ENCODE measurements at places on chromosomes 12 and 14. TPM values are rescaled to one million over a fixed set of nuclear protein-coding genes. Genes with fewer than 3 reads are reported as not detected.

Gene NPFF
- not detected for total RNA-seq

DNA sequence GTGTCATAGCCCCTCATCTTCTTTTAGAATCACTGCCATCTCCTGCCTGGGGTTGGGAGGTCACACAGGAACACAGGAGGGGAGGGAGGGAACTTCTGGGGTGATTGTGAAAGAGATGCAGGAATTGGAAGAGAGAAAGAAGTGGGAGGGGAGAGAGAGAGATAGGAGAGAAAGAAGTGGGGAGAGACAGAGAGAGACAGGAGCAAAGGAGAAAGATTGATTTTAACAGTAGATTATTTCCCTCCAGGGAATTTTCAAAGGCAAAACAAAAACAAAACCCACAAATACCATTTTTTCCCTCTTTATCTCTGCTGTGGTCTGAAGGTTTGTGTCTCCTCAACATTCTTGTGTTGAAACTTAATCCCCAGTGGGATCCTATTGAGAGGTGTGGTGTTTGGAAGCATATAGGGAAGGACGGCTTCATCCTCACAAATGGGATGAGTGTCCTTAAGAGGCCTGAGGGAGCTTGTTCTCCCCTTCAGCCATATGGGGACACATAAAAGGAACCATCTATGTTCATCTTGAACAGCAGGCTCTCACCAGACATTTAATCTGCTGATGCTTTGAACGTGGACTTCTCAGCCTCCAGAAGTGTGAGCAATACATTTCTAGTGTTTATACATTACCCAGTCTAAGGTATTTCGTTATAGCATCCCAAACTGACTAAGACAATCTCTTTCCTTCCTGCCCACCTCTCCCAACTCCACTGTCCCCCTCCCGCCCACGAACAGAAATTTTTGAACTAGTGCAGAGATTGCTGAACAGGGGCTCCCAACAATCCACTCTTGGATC lies 134.9 kb upstream of the MAX start:
- no peak for DNase-seq
- H3K36me3 ChIP-seq, result no peaks in the 10 kb centered on the region
- H3K27ac ChIP-seq, result no peak overlapping the region
- no peak overlapping the region for H3K4me3 ChIP-seq
- peaks cover 4% of the 10 kb centered on the region for H3K4me1 ChIP-seq

- no peaks in the 10 kb centered on the region for H3K36me3 ChIP-seq
- no peak overlapping the region for H3K4me3 ChIP-seq
- DNase-seq, result no peak
Measured at GRCh38 chr12:75884465-75884985, 147.1 kb downstream of the PHLDA1 start.

Gene PDZRN4
- total RNA-seq, result 4.0 TPM

Gene DAO
- not detected for total RNA-seq

Gene EGLN3
- total RNA-seq, result 74.2 TPM

DNA sequence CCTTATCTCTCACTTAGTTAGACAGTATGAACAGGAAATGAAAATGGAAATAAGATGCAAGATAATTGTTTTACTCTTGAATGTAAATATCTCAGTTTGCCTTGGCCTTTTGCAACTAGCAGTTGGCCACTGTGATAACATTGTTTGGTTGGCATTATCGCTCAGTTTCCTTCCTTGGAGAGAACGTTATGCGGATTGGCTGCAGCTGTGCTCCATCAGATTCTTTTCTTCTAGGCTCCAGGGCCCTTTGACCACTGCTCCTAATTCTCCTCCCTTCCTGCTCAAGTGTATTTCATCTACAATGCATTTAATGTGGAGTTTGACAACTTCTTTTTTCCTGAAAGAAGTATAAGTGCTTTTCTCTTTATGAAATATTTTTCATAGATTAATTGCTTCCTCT lies 284.2 kb downstream of the ADAMTS20 start:
- H3K27me3 ChIP-seq, result no peaks in the 10 kb centered on the region
- no peak for DNase-seq
- H3K36me3 ChIP-seq, result no peaks in the 10 kb centered on the region
- peaks cover 12% of the 10 kb centered on the region for H3K4me1 ChIP-seq

- no peak overlapping the region for H3K4me3 ChIP-seq
- peaks cover 17% of the 10 kb centered on the region for H3K36me3 ChIP-seq
- peaks cover 10% of the 10 kb centered on the region for H3K4me1 ChIP-seq
- no peaks in the 10 kb centered on the region for H3K27me3 ChIP-seq
- no peak overlapping the region for H3K27ac ChIP-seq
Measured at GRCh38 chr12:113862590-113863454, 103.3 kb downstream of the RBM19 start.

Gene STXBP6
- total RNA-seq, result 39.2 TPM

Gene KRT75
- 3.3 TPM for total RNA-seq

GRCh38 chr12:94284859-94285258 lies 136.5 kb downstream of the PLXNC1 start:
- no peaks in the 10 kb centered on the region for H3K27me3 ChIP-seq
- DNase-seq, result no peak
- H3K36me3 ChIP-seq, result no peaks in the 10 kb centered on the region
- no peak overlapping the region for H3K4me3 ChIP-seq
- no peak overlapping the region for H3K27ac ChIP-seq
- peaks cover 8% of the 10 kb centered on the region for H3K4me1 ChIP-seq

- H3K27me3 ChIP-seq, result no peaks in the 10 kb centered on the region
- H3K36me3 ChIP-seq, result peaks cover 41% of the 10 kb centered on the region
- peak overlapping the region; percentile 85 for H3K27ac ChIP-seq
- peaks cover 35% of the 10 kb centered on the region for H3K4me1 ChIP-seq
- DNase-seq, result peak; percentile 88
- H3K4me3 ChIP-seq, result peak overlapping the region; percentile 83
Measured at GRCh38 chr12:56129206-56129941, 1.3 kb downstream of the ESYT1 start.

DNA sequence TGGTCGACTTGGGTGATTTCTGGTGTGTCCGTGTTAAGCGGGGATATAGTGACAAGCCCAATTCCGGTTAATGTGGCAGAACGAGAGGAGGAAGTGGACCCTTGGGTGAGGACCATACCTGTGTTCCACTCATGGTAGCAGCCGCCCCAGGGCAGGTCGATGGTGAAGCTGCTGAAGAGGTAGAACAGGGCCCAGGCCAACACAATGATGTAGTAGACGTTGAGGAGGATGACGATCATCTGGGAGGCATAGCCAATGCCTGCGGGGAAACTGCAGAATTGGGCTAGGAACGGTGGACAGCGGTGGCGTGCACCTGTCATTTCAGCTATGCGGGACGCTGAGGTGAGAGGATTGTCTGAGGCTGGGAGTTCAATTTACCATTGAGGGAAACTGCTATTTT lies 20.1 kb downstream of the SLC6A13 start:
- H3K4me1 ChIP-seq, result no peaks in the 10 kb centered on the region
- no peak overlapping the region for H3K27ac ChIP-seq
- H3K36me3 ChIP-seq, result no peaks in the 10 kb centered on the region
- peak; percentile 40 for DNase-seq
- H3K27me3 ChIP-seq, result peaks cover 4% of the 10 kb centered on the region
- H3K4me3 ChIP-seq, result no peak overlapping the region

DNA sequence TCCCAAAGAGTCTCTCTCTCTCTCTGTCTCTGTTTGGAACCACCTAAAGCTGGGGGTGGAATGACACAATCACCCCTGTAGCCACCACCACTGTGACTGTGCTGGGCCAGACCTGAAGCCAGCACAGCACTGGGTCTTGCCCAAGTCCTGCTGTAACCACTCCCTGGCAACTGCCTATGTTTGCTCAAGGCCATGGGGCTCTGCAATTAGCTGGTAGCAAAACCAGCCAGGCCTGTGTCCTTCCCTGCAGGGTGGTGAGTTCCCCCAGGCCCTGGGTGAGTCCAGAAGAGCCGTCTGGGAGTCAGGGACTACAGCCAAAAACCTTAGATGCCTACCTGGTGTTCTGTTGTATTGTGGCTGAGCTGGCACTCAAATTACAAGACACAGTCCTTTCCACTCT lies 50.8 kb downstream of the DGLUCY start:
- H3K27ac ChIP-seq, result no peak overlapping the region
- H3K4me1 ChIP-seq, result peaks cover 7% of the 10 kb centered on the region
- H3K27me3 ChIP-seq, result no peaks in the 10 kb centered on the region
- H3K36me3 ChIP-seq, result peaks cover 94% of the 10 kb centered on the region

Gene KRT1
- total RNA-seq, result 4,815 TPM

DNA sequence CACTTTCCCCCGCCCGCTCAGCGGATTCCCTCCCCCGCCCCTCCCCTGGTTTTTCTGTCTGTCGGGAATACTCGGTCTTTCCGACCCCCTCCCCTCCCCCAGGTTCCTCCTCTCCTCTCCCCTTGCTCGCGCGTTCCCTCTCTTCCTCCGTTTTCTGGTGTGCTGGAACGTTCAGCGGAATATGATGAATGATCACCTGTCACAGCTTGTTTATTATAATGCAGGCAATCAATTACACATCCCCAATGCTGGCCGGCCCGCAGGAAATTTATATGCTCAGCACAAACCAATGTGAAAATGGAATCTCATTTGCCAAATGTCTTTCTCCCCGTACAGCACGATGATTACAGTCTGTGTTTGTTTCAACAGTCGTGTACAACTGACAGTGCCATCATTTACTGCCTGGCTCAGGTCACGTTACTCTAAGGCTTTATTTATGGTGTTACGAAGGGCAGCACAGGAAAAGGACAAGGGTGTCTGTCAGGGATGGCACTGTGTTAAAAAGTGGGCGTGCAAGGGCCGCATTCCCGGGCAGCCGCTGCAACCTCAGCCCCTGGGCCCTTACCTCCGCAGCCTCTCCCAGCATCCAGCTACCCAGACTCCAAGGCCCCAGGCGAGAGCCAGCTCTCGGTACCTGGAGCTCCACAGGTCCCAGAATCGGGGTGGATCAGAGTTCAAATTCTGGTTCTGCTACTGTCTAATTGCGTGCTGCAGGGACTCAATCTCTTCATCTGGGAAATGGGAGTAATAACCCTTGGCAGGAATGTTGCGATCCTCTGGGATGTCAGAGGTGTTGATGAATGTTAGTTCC lies 24.7 kb upstream of the MAP1LC3B2 start:
- no peaks in the 10 kb centered on the region for H3K36me3 ChIP-seq
- peak overlapping the region; percentile 53 for H3K4me3 ChIP-seq
- peaks cover 50% of the 10 kb centered on the region for H3K4me1 ChIP-seq
- no peaks in the 10 kb centered on the region for H3K27me3 ChIP-seq

Gene DPPA3
- total RNA-seq, result not detected

DNA sequence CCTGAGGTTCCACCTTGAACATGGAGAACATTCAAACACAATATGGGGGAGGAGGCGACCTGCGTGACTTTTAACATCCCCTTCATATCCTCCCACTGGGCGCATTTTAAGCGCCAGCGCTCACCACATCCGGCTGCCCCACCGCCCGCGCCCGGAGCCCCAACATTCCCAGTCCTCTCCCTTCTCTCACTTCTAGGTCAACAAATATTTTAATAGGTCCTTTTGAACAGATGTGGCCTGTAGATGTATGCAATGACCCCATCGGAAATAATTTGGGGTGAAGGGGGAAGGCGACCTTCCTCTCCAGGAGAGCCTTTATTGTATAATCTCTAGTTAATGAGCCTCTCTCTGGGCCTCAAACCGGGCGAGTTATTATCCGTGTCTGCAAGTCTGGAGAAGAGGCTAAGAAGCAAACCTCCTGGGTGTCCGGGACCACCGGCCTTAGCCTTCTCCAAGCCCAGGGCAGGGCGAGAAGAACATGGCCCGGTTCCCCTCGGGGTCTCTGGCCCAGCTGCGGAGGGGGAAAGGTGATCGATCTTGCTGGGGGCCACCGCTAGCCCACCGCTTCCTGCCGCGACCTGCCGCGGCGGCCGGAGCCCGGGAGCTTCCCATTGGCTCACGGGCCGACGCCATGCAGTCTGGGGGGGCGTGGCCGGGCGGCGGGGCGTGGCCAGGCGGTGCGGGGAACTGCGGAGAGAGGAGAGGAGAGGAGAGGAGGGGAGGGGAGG lies 83.2 kb upstream of the HMGA2 start:
- no peaks in the 10 kb centered on the region for H3K36me3 ChIP-seq
- no peak overlapping the region for H3K27ac ChIP-seq
- peaks cover 36% of the 10 kb centered on the region for H3K27me3 ChIP-seq
- DNase-seq, result peak; percentile 76
- peak overlapping the region; percentile 71 for H3K4me3 ChIP-seq

GRCh38 chr12:120115692-120116440 lies 687 bp downstream of the RAB35 start:
- peak overlapping the region; percentile 97 for H3K27ac ChIP-seq
- H3K36me3 ChIP-seq, result peaks cover 4% of the 10 kb centered on the region
- no peak for DNase-seq
- H3K27me3 ChIP-seq, result no peaks in the 10 kb centered on the region

Gene HSPB8
- 33.8 TPM for total RNA-seq

DNA sequence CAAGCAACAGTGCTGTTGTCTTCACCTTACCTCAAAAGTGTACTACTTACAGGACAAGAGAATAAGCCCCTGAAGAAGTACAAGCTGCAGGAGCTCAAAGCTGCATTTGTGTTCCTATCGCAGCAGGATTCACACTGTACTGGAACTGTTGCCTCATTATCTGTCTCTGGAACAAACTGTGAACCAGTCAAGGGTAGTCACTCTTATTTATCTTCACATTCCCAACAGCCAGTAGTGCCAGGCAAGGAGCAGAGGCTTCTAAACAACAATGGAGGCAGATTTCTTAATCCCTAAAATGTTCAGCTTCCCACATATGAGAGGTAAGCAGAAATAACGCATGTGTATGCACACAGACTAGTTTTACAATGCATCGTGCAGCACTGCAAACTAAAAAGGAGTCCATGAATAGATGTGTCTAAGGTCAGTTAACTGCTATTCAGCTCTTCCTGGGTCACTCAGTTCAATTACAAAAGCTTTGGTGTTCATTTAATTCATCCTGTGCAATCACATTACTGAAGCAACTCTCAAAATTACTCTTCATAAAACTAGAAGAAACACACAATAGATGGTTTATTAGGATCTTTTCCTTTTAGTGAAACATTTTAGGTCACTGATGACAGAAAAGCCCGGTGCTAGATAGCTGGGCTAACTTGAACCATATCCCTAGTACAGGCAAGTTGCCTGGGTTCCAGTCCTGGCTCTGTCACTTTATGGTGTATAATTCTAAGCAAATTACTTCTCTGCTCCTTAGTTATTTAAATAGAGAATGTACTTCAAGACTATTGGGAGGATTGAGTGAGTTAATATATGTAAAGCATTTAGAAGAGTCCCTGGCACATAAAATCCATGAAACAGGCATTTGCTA lies 2.7 kb downstream of the APPL2 start:
- peak overlapping the region; percentile 94 for H3K4me3 ChIP-seq
- peak overlapping the region; percentile 50 for H3K27ac ChIP-seq

GRCh38 chr12:42946871-42947381 lies 357.4 kb upstream of the PRICKLE1 start:
- DNase-seq, result no peak
- no peaks in the 10 kb centered on the region for H3K36me3 ChIP-seq
- H3K4me3 ChIP-seq, result no peak overlapping the region
- no peaks in the 10 kb centered on the region for H3K27me3 ChIP-seq
- no peaks in the 10 kb centered on the region for H3K4me1 ChIP-seq

- no peak overlapping the region for H3K27ac ChIP-seq
- H3K4me3 ChIP-seq, result no peak overlapping the region
- H3K36me3 ChIP-seq, result no peaks in the 10 kb centered on the region
- H3K4me1 ChIP-seq, result no peaks in the 10 kb centered on the region
Measured at GRCh38 chr14:70086685-70087379, 101.9 kb downstream of the SLC8A3 start.

GRCh38 chr14:55448141-55448614 lies 7.8 kb upstream of the TBPL2 start:
- H3K4me3 ChIP-seq, result no peak overlapping the region
- DNase-seq, result no peak
- H3K27ac ChIP-seq, result peak overlapping the region; percentile 56
- peaks cover 50% of the 10 kb centered on the region for H3K4me1 ChIP-seq
- no peaks in the 10 kb centered on the region for H3K36me3 ChIP-seq
- H3K27me3 ChIP-seq, result no peaks in the 10 kb centered on the region

Gene STON2
- total RNA-seq, result 22.4 TPM

Gene C12orf60
- total RNA-seq, result not detected

- no peak overlapping the region for H3K27ac ChIP-seq
- H3K4me3 ChIP-seq, result no peak overlapping the region
- DNase-seq, result no peak
- H3K27me3 ChIP-seq, result no peaks in the 10 kb centered on the region
- no peaks in the 10 kb centered on the region for H3K36me3 ChIP-seq
- peaks cover 30% of the 10 kb centered on the region for H3K4me1 ChIP-seq
Measured at GRCh38 chr14:22824711-22825359, 4.9 kb upstream of the MRPL52 start.

Measured in suprapubic skin (tissue), 4 donors.